ENCODE measurements at places on chromosomes 13 and 19.

DNA sequence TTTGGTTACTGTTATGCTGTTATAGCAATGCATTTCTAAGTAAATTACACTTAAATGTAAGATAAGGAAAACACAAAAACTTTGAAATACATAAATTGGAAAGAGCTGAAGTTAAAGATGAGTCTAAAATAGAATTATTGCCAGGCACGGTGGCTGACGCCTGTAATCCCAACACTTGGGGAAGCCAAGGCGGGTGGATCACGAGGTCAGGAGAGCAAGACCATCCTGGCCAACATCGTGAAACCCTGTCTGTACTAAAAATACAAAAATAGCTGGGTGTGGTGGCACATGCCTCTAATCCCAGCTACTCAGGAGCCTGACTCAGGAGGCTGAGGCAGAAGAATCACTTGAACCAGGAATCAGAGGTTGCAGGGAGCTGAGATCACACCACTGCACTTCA is 905.4 kb upstream of the GPC6 start:
- DNase-seq, result no peak

DNA sequence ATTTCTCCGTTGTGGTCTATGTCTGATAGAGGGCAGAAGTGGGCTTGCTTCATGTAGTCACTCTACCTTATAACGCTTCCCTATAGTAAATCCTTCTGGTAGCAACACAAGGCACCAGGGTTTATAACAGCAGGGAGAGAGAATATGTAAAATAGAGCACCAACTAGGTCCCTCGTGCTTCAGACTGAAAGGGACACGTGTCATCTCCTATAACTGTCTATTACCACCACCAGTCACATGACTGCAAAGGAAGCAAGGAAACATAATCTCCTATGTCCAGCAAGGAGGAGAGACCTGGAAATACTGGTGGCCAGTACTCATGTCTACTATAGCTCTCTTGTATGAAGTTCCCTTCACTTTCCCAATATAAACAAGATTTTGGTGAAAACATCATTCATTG is 79.2 kb downstream of the SLAIN1 start:
- DNase-seq, result no peak

DNA sequence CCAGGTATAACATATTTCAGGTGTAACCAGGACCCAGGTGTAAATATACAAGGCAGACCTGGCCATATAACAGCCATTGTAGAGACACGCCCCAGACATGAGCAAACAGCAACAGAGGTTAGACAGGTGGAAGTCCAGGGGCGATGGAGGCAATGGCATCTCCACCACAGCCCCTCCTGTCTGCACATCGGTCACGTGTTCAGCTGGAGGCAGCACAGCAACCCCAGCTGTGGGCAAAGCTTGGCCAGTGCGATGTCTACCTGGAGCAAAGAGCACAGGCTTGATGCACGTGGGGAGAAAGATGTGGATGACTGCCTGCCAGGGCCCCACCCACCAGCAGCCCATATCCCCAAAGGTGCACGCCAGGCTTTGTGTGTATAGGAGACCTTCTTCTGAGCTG is 4.4 kb downstream of the CYP4F2 start:
- DNase-seq, result no peak

- DNase-seq, result no peak
Observed at GRCh38 chr13:42049454-42049813, 986 bp downstream of the DGKH start.

GRCh38 chr13:43315522-43315921 is 292.1 kb downstream of the DNAJC15 start:
- no peak for DNase-seq

- peak; percentile 79 for DNase-seq
Observed at GRCh38 chr19:1407528-1408299, at the start of gene DAZAP1. Gene DAZAP1, plus strand, starts transcription at chr19:1407586. Its CDS starts 188 bp downstream, at chr19:1407774.

DNA sequence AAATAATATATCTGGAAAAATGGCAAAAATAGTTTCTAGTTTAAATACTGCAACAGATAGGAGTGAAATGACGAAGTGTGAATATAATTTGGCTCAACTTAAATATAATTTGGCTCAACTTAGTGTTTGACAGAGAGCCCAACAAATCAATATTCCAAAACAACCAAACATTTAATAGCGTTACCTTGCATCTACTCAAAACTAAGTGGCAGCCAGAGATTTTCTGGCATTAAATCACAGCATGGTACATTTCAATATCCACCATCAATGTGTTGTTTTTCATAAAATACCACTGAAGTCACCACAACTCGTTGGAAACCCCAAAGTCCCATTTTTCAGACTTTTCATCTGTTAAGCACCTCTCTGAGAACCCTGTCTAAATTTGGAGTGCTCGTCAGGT is 69.6 kb downstream of the DCLK1 start:
- DNase-seq, result no peak

GRCh38 chr13:32881777-32882145 is 134.5 kb upstream of the KL start:
- DNase-seq, result no peak

- DNase-seq, result no peak
Observed at GRCh38 chr13:62687732-62688131, 1272.1 kb upstream of the PCDH20 start.

GRCh38 chr19:7618348-7618747 is 11.0 kb downstream of the XAB2 start:
- no peak for DNase-seq

DNA sequence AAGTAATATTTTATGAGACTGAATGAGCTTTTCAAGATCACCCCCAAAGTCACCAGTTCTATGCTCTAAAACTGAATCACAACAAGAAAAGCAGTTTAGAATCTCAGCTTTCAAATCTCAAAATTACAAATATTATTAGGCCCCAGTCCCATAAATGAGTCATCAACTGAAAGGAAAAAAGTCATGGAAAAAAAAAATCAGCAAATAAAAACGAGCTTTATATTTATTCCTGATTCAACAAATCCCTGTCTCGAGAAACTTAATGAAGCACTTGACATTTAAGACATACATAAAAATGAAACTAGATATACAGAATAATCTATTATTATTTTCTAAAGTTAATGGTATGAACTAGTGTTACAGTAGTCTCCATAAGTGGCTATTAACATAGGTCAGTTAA is 203.0 kb downstream of the DIAPH3 start:
- no peak for DNase-seq

- DNase-seq, result peak; percentile 23
Observed at GRCh38 chr13:112178769-112179168, 111.8 kb downstream of the SOX1 start.

GRCh38 chr19:49997709-49998108 is 27.5 kb downstream of the VRK3 start:
- no peak for DNase-seq

- DNase-seq, result no peak
Observed at GRCh38 chr19:9362905-9363304, at the start of gene ZNF177. Gene ZNF177, plus strand, starts transcription at chr19:9363013. Its CDS starts 15,299 bp downstream, at chr19:9378312.

DNA sequence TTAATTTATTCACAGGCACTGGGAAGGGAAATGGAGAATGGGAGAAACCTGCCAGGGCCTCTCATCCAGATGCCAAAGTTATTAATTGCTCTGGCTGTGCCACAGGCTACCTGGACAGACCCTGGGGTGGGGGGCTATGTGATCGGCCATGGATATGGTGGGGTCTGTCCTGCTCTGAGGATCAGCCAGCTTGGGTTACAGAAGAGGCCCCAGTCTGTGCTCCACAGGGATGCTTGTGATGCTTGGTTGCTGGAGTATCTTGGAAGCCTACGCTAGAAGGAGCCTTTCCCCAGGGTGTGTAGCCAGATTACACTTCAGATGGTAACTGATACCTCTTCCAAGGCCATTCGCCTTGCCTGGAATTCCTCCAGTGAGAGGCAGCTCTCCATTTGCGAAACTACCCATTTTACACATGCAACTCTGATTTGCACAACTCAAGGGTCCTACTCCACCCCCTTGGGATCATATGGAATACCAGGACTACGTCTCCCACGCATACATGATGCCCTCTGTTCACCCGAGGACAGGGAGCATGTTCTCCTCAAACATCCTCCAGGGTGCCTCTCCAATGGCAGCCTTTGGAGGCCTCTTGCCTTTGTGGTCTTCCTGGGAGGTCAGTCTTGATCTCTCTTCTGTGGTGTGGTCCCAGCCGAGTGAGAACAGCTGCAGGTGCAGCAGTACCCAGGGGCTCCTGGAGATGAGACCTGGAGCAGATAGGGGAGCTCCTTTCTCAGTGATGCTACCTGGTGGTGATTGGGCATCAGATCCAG is 186.6 kb upstream of the TSHZ3 start:
- DNase-seq, result no peak

- no peak for DNase-seq
Observed at GRCh38 chr13:49098771-49099512, 121.2 kb upstream of the MLNR start.

DNA sequence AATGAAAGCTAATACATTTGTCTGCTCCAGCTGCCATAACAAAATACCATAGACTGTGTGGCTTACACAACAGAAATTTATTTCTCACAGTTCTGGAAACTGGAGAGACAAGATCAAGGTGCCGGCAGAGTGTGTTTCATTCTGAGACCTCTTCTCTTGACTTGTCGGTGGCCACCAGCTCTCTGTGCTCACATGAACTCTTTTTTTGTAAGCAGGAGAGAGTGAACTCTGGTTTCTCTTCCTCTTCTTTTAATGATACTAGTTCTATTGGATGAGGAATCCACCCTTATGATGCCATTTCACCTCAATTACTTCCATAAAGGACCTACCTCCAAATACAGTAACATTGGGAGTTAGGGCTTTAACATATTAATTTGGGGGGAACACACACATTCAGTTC is 11.7 kb downstream of the KCTD12 start:
- no peak for DNase-seq

DNA sequence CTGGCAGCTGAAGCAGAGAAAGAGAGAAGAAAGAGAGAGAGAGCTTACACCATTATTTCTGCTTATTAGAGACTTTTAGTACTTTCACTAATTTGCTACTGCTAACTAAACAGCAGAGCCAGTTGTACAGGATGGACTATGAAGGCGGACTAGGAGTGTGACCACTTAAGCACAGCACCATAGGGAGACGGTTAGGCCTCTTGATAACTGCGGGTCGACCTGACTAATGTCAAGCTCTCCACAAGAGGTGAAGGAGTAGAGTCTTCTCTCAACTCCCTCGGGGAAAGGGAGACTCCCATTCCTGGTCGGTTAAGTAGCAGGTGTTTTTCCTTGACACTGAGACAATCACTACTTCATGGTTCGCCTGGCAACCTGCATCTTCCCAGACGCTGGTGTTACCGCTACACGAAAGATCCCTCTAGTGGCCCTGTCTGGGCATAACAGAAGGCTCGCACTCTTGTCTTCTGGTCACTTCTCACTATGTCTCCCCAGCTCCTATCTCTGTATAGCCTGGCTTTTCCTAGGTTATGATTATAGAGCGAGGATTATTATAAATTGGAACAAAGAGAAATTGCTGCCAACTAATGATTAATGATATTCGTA is 5.3 kb upstream of the PSG7 start:
- DNase-seq, result no peak

GRCh38 chr19:14901675-14902260 is 15.8 kb upstream of the OR7A17 start:
- no peak for DNase-seq

GRCh38 chr19:10751109-10751953 is 33.5 kb downstream of the DNM2 start:
- no peak for DNase-seq

- DNase-seq, result no peak
Observed at GRCh38 chr19:23925285-23925684, 10.6 kb downstream of the ZNF726 start.

DNA sequence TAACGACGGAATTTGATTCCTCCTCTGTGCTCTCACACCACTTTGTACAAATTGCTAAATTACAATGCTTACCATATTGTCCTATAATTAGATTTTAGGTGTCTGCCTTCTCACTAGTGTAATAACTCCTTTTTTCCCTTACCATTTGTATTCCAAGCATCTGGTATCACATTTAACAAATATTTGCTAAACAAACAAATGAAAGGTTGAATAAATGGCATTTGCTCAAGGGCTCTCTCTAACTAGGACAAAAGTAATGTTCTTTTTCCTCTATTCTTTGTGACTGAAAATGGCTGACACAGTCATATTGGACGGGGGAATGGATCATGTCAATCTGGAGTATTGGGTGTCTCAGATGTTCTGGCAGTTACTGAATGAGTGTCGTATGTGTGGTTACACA is 99.7 kb downstream of the ENOX1 start:
- DNase-seq, result no peak

GRCh38 chr13:65414187-65414586 is 1815.9 kb downstream of the PCDH9 start:
- no peak for DNase-seq

GRCh38 chr13:79126706-79127105 is 279.3 kb downstream of the RBM26 start:
- no peak for DNase-seq

DNA sequence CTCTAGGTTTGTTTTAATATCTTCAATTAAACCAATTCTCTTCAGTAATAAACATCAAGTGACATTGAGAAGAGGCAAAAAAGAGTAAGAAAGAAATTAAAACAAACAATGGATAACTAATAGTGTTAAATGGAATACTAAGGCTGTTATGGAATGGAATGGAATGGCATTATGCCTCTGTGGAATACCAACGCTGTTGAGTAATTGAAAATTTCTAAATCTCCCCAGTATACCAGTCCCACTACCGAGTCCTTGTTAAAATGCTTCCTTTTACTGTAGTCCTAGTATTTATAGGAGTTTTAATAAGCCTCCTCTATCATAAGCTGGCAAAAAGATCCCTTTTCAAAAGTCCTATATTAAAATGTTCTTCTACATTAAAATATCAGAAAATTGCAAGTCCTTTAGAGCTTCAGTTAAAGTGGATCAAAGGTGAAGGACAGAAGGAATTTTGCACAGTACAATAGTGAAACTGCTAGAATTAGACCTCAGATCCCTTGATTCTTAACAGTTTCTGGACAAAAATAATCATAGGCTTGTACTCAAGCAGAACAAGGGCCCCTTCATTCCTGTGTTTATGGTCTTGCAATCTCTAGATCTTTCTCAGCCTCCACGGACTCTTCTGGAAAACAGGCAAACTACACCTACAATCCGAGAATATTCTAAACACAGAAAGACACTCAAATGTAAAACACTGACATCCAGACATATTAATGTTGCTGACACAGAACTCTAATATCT is 128.2 kb downstream of the PCDH9 start:
- DNase-seq, result no peak

- DNase-seq, result peak; percentile 91
Observed at GRCh38 chr19:5048091-5048726, 79.3 kb downstream of the KDM4B start.

DNA sequence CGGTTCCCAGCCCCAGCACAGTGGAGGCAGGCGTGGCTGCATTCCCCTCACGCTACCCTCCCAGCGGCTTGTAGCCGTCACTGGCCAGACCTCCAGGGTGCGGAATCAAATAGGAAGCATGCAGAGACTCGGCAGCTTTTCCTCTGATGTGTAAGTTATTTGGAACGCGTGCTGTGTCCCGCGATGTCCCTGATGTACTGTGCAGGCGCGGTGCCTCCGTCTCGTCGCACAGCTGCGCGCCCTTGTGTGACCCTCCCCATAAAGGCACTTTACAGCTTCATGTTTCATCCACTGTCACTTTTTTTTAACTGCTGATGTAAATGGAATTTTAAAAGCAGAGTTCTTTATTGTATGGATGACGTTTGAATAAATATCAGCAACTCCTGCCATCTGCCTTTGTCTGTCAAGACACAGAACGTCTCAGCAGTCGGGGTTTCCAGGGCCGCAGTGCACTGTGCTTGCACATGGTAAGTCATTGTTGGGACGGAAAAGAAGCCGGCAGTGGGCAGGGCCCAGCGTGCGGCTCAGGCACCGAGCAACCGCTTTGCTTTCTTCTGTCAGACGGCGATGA is 7.3 kb upstream of the F7 start:
- no peak for DNase-seq

Measured in activated CD8-positive, alpha-beta memory T cell treated with anti-CD3 and anti-CD28 coated beads, Interleukin-2, amount 50 U/mL, for 48 hours (primary cell).